MM.1S (cell line): ENCODE measurements at places on chromosomes 7 and 10.

GRCh38 chr7:77425101-77426051 is 9.2 kb upstream of the GSAP start:
- no peak for DNase-seq

DNA sequence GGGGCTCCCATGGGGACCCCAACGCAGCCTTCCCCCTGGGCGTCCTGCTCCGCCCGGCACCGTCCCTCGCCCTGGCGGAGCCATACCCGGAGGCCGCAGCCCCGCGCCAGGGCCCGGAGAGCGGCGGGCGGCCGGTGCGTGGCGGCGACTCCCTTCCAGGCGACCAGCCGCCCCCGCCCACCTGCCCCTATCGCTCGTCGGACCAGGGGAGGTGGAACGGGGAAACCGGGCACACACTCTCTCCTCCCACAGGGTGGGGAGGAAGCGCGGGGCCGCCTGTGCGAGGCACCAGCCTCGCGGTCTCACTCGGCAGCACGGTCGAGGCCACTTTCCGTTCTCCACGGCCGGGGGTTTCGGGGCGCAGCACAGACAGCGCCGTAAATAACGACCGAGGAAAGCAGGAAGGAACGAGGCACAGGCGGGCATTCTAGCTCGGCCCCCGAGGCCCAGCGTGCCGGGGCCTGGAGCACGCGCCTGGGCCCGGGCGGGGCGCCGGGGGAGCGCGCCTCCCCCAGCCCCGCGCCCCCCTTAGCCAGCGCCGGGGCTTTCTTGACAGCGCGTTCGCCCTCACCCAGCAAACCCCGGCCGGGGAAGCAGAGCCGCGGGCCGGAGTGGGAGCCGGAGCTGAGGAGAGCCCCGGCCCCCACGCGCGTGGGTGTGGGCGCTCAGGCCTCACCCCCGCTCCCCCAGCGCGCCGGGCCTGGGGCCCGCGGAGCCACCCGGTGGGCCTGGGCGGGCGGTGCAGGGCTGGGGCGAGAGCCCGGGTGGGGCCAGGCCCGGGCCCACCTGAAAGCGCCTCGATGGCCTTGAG is 936 bp downstream of the IGF2BP3 start:
- DNase-seq: no peak

- no peak for DNase-seq
Measured at GRCh38 chr10:61918989-61919388, 17.5 kb downstream of the ARID5B start.

- DNase-seq: no peak
Measured at GRCh38 chr7:2357571-2357970, 2.9 kb downstream of the EIF3B start.

DNA sequence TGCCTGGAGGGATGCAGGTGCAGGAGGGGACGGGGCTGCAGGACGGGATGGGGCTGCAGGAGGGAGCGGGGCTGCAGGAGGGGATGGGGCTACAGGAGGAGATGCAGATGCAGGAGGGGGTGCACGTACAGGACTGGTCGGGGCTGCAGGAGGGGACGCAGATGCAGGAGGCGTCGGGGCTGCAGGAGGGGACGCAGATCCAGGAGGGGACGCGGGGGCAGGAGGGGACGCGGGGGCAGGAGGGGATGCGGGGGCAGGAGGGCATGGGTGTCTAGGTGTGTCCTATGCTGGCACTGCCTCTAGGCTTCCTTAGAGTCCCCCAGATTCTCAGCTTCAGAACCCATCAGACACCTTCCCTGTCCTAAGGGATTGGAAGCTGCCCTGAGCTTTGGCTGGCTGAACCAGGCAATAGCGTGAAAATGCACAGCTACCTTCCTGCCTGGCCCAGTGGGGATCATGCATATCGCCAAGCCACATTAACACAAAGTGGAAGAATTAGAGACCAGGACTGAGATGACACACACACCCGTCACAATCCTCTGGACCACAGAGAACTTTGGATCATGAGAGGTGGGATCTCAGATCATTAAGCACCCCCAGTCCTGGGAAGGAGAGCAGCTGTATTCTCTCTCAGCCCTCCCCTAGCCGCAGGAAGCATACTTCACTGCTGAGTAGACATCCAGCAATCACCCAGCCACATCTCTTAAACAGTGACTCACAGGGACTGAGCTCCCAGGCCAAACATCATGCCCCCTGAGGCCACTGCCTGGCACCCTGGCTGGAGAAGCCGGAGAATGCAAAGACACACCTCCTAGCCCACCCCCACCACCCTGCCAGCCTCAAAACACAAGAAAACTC is 67.3 kb downstream of the VWA2 start:
- no peak for DNase-seq

- peak; percentile 30 for DNase-seq
Measured at GRCh38 chr10:27564398-27564797, 60.3 kb downstream of the RAB18 start.

GRCh38 chr10:51918884-51919325 is 219.5 kb upstream of the CSTF2T start:
- DNase-seq: no peak

DNA sequence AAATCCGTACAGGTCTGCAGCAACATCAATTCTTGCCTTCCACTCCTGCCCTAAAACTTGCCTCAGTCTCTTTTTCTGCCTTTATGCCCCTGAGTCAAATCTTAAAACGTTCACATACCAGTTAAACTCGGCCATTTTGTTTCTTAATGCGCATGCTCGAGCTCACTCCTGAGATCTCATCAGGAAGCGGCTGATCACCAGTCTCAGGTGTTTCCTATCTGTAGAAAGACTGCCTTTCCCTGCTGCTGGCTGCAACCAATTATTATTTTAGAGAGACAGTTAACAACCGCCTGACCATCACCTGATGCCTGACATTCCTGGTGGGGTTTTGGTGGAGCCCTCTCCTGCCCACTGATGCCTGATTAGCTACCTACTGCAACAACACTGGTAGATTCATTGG is 70.2 kb upstream of the TMEM140 start:
- no peak for DNase-seq

DNA sequence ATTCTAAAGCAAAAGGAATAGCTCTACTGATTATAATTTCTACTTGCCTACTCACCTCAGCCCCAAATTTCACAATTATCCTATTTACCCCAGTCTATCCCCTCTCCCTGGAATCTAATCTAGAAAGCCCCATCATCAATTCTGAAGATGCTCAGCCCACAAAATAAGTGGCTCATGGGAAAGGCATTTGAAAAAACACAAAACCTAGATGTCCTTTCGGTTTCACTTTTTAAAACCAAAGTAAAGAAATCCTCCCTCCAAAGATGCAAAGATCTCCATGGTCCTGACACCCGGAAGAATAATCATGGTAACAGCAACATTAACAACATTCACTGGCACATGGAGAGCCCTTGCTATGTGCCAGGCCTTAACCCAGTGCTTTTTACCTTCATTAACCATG is 224.8 kb downstream of the FGFR2 start:
- DNase-seq: peak; percentile 40

DNA sequence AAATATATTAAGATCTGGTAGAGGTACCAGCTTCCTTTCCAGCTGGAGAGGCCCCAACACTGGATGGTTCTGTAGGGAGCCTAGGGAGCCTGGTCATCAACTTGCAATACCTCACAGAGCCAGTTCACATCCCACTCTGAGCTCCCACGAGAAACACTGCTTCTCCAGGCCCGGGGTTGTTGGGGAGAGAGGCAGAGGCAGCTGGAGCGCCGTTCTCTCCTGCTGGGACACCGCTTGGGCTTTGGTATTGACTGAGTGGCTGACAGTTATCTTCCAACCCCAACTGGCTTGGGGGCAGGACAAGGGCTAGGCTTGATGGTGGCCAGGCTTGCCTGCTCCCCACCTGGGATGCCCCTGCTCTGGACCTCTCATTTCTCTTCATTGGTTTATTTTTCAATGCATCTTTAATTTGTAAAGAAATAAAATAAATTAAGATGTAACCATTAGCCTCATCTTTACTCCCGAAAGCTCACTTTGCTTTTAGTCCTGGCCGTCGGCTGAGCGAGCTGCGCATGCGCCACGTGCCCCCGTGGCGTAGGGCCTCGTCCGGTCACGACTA is 10.0 kb upstream of the CHCHD1 start:
- peak; percentile 76 for DNase-seq

DNA sequence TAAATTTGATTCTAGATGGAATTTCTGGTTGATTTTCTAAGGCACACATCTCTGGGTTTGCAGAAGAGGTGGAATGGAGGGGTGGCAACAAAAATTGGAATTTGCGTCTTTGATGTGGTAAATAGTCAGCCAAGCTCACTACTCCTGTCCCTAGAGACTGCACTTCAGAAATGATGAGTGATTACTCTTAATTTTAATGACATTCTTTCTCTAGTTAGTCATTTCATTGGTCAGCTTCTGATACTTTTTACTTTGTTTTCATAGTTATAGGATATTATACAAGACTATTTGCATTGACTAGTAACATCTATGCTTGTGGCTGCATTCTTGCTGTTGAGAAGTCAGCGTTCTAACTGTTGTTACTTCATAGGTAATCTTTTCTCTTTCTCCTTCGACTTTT is 658.3 kb downstream of the SUGCT start:
- no peak for DNase-seq

DNA sequence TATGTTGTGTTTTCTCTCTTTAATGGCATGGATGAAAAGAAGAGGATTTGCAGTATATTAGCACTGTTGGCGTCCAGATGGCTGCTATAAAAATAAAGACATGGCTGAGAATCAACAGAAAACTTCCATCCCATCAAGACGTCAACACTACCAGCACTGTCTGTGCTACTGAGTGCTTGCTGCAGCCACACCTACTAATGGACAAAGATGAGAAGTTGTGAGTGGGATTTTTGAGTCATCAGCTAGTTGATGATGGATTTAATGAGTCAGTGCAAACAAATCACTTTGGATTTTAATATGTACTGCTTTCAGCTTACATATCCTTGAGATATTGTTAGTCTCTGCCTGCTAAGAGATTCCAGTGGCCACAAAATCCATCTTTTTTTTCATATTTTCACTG is 631.0 kb upstream of the ANKRD30A start:
- no peak for DNase-seq

DNA sequence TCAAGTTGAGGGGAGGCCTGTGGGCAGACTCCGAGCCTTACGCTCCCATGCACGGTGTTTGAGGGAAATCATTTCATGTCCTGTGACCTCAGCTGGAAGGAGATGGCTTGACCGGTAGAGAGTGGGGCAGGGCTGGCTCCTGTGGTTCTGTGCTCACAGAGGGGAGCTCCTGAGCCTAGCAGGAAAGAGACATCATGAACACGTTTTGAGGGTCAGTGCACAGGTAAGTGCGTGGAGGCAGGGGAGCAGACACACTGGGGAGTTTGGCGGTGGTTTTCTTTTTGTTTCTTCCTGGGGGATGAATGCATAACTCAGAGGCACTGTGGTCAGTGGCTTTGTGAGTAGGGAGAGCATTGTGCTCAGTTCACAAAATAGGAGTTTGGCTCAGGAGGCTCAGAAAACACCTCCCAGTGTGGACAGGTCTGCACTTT is 22.5 kb downstream of the ADCY1 start:
- no peak for DNase-seq

- DNase-seq: no peak
Measured at GRCh38 chr10:34574353-34574934, 240.7 kb downstream of the PARD3 start.

DNA sequence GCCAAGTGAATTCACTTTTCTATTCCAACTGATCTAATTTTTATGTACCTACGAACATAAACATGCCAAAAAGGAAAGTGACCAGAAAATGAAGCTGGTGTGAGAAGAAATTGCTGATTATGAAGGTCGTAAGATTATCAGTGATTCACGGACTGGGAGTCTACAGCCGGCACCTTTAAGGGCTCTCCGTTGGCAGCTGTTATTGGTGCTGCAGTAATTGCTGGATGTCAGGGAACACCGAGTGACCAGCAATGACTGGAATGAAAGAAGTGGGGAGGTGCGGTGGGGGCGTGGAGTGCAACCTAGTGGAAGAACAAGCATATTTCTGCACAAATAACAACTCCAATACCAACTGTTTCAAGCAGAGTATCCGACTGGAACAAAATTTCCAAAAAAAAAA is 109.8 kb upstream of the TARP start:
- no peak for DNase-seq

- DNase-seq: no peak
Measured at GRCh38 chr7:101898106-101898505, 80.7 kb downstream of the CUX1 start.

DNA sequence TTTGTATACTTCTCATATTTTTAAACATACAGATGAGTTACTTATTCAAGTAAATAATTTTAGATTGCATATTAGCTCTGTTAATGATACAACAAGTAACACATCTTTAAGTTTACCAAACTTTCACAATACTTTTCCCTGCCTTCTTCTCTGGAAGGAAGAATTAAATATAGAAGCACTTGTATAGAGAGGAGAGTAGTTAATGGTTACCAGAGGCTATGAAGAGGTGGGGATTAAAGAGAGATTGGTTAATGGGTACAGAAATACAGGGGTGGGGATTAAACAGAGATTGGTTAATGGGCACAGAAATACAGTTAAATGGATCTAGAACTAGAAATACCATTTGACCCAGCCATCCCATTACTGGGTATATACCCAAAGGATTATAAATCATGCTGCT is 20.0 kb upstream of the UCN3 start:
- DNase-seq: no peak

DNA sequence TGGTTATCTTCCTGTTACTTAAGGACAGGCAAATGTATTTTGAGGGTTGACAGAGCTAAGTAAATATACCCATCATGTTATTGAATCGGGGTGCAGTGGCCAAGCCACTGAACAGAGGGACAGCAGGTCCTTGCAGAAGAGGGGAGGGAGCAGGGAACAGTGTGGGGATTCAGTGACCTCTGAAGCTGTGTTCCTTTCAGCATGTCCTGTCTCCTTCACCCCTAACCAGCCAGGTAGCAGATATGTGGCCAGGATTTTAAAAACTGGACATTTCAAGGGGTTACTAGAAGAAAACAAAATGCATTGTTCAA is 12.7 kb downstream of the ANK3 start:
- no peak for DNase-seq

- no peak for DNase-seq
Measured at GRCh38 chr10:14039968-14040668, 290.6 kb downstream of the FRMD4A start.

DNA sequence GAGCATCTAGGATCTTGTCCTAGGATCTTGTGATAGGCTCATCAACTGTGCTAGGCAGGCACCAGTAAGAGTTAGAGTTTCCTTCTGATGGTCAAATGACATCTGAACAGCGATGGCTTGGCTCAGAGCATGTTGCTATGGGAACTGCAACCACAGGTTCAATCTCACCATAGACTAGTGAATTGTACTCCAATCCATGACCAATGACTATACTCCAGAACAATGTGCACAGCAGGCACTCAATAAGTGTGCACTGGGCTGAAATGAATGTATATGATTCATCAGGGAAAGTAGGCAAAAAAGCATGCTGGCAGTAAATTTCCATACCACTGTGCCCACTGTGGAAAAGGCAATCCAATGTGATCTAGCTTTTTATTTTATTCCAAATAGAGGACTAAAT is 163.6 kb upstream of the HPS1 start:
- no peak for DNase-seq

DNA sequence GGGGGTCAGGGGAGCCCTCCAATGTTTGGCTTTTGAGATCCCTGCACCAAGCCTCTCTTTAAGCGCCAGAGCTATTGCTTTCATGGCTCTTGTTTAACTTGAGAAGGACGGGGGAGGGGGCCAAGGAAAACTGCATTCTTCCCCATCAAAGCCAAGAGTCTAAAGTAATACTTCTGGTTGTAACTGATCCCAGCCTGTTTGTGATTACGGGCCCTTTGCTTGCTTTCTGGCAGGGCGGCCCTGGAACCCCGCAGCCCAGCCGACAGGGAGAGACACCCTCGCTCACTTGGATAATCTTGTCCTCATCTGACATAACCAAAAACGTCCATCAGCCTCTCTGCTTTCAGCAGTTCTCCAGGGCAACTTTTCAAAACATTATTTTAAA is 154.7 kb downstream of the NEURL1 start:
- no peak for DNase-seq
